Stimulated activated CD8-positive, alpha-beta memory T cell treated with anti-CD3 and anti-CD28 coated beads, Interleukin-7, amount 100 ng/mL, for 1 hour (primary cell): ENCODE measurements at places on chromosomes 4 and X.

DNA sequence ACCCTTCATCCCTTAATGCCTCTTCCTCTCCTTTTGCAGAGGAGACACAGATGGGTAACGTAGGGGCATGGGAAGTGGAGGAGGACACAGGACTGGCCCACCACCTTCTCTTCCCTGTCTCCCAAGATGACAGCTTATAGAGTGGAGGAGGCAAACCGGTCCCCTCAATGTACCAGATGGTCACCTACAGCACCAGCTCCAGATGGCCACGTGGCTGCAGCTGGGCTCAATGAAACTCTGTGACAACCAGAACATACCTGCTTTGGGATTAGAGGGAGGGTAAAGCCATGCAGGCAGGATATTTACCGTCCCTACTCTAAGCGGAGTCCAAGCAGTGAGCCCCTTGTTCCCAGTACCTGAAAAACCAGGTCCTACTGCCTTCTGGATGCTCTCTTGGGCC, 7.5 kb upstream of the KLHL15 start:
- DNase-seq, result no peak

GRCh38 chr4:184583738-184584502, 65.3 kb downstream of the CASP3 start:
- DNase-seq, result no peak

GRCh38 chr4:170705907-170706306, 616.2 kb upstream of the AADAT start:
- DNase-seq, result no peak

DNA sequence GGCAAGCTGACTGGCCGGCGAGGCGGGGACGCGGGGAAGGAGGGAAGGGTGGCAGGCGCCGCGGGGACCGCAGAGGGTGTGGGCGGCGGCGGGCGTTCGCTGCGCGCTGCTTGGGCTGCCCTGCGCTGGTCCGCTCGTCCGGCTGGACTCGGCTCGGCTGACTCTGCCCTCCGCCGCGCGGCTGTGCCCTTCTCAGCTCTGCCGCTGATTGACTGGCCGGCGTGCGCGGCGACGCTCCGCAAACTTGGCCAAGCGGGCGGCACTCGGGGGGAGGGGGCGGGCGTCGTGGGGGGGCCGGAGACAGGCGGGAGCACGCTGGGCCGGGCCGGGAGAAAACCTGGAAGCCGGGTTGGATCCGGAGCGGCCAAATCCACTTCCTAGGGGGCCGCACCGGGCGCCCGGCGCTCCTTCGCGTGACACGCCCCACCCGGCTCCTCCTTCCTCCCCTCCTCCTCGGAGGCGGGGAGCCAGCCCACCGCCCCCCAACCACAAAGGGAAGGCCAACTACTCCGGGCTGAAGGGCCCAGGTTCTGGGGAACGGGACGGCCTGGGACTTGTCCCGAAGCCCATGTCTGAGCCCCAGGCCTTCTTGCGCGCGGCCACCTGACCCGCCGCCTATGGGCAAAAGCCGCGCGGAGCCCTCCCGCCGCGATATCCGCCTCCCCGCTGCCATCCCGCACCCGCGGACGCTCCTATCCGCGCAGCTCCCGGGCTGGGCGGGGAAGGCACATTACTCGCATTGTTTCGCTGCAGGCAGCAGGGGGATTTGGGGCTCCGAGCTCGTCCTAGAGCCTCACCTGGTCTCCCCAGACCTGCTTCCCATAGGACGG, at the start of gene GPC4:
Gene GPC4 (minus strand): TSS at position 214 of the 830 bp plus-strand sequence. CDS start 524 bp downstream, outside the sequence.
- no peak for DNase-seq

- DNase-seq, result no peak
Observed at GRCh38 chr4:138978028-138978585, 37.5 kb upstream of the NOCT start.

DNA sequence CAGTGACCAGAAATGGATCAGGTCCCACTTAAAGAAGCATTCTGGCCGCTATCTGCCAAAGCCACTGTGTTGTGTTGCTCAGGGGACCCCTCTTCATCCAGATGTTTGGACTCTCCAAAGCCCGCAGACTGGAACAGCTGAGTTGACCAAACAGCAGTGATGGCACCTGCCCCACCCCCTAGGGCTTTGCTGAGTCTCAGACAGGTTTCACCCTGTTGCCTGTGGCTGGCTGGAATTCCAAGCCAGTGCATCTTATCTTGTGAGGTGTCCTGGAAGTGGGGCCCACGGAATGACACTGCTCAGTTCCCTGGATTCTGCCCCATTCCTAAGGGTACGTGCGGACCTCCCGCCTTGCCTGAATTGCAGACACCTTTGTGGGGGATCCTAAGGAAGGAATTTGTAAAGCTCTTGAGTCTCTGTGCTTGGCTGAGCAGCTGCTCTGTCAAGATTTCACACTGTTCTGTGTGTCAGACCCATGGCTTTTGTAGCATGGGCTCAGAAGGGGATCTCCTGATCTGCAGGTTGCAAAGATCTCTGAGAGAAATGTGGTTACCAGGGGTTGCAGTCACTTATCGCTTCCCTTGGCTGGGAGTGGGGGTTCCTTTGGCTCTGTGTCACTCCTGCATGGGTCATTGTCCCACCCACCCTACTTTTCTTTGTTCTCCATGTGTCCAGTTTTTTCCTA, 1707.9 kb upstream of the PCDH10 start:
- no peak for DNase-seq

- DNase-seq, result no peak
Observed at GRCh38 chr4:111960241-111960667, 185.0 kb upstream of the FAM241A start.

- no peak for DNase-seq
Observed at GRCh38 chr4:17094159-17094875, 195.9 kb upstream of the LDB2 start.

DNA sequence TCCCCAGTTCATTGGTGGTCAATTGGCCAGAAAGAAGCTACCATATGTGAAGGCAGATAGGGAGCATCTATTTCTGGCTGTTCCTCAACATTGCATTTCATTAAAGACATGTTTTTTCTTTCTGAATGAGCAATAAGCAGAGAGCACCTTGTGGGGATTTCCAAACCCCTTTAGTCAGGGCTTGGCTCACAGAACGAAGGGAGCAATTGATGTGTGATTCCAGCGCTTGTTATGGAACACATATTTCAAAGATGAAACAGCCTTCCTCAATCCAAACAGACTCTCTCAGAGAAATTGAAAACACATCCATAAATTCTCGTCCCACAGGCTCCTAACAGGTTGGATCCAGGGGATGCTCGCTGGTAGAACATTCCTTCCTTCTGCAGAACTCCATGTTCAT, 84.1 kb downstream of the CLCN4 start:
- no peak for DNase-seq

DNA sequence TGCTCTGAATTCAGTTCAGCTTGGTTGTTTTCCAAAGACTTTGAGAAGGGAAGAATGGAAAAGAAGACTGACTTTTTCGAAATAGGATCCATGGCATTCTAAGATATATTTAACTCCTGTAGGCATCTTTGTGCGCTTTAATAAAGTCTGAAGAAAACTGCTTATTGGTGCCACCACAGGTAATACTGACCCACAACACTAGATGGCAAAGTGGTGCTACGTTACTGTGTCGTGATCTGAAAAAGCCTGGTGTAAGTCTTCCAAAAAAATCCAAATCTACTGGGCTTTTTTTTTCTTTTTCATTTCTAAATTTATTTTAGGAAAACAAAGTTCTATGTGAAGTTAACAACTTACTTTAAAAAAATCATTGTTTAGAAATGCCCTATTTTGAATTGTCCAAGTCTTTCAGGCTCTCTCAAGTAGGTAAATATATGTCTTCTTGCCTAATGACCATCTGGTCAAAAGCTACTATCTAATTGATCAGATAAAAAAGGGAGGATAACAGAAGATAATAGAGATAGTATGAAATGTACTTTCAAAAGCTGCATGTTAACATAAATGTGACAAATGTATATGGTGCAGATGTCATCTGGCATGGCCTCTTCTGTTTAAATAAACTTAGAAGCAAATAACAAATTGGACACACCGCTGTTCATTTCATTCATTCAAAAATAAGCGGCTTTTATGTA, 47.0 kb upstream of the MID1IP1 start:
- no peak for DNase-seq

- DNase-seq, result no peak
Observed at GRCh38 chr4:143489106-143489505, 24.4 kb upstream of the SMARCA5 start.

DNA sequence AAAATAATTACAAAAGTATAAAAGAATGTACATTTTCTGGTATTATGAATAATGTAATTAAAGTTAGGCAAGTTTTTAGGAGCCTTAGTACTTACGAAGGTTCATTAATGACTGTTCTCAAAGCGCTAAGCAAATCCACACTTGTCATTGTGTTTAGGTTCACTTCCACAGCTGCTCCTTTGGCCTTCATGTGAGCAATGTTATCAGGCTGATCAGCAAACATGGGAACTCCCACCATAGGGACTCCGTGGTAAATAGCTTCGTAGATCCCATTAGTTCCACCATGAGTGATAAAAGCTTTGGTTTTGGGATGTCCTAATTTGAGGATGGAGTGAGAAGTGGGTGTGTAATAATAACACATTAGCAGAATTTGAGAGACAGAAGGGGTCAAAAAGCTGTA, 45.1 kb downstream of the UGT2A2 start:
- no peak for DNase-seq

- no peak for DNase-seq
Observed at GRCh38 chr4:84916227-84916626, 50.3 kb downstream of the WDFY3 start.

DNA sequence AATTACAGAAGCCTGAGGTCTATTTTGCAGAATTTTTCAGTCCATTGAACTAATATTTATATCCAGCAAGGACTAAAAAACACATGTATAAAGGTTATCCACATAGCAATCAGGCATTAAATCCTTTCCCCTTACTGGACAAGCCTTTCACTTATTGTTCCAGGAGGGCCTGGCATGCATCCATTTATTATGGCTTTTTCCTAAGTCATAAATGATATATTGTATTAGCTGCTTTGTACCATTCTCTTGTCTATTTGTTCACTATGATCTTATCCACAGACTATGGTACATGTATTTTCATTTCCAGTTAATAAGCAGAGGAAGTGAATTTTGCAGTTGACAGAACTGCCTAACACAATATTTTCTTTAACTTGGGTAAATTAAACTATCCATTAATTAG, 105.4 kb upstream of the ANK2 start:
- DNase-seq, result no peak

DNA sequence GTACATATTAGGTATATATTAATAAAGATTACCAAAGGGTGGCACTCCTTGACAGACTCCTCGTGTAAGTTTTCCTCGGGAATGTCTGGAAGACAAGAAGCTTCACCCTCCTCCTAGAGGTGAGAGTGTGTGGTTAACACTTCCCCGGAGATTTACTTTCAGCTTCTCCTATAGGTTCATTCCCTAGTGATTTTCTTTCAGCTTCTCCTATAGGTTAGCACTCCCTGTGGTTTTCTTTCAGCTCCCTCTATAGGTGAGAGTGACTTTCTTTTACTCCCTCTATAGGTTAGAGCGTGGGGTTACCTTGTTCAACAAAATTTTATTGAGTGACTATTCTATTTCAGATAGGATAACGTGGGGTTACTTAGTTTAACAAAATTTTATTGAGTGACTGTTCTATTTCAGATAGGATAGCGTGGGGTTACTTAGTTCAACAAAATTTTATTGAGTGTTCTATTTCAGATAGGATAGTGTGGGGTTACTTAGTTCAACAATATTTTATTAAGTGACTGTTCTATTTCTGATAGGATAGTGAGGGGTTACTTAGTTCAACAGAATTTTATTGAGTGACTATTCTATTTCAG, 106.0 kb upstream of the PLAC1 start:
- no peak for DNase-seq

DNA sequence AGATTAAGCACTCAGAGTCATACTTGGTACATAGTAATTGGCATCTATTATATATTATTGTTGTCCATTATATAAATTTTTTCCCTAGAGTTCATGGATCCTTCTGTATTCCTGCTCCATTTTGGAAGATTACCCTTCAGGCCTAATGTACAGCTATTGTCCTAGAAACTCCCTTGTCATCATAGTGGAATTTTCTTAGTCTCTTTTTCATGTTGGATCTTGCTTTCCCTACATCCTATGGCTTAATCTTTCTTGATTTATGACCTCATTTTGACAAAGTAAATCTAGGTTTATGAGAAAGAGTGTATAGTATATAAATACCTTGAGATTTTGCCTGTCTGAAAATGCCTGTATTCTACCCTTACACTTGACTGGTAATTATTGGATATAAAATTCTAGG, 22.1 kb downstream of the ARMCX4 start:
- DNase-seq, result no peak

DNA sequence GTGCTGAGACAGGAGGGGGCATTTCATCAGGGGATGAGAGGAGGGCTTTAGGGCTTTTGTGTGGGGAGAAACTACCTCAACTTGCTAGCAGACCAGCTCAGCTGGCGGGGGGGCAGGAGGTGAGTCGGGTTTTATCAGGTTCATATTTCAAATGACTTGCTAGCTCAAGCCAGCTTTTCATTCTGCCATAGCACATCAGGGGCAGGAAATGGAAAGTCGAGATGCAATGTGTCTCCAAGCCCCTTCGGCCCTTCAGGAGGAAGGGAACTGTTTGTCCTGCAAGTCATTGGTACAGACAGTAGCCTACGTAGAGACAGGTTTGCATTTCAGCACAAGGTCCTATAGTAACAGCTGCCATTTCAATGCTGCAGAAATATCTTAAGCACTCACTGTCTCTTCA, 194.1 kb downstream of the PTTG2 start:
- no peak for DNase-seq

DNA sequence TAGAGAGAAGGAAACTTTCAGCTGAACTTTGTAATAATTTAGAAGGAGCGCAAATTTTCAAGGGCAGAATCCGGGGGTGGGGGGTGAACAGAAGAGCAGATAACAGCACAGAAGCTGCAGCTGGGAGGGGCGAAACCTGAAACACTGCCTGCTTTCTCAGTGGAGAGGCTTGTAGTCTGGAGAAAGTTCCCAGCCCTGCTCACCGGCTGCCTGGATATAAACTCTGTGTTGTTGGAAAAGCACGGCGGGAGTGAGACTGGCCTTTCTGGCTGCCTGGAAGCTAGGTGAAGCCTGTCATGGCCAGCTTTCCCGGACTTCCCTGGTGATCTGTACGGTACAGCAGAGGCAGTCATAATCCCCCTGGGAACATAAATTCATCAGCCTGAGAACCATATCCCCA, 1352.1 kb upstream of the DIAPH2 start:
- DNase-seq, result no peak

- DNase-seq, result no peak
Observed at GRCh38 chr4:48780865-48781214, 761 bp upstream of the FRYL start.

DNA sequence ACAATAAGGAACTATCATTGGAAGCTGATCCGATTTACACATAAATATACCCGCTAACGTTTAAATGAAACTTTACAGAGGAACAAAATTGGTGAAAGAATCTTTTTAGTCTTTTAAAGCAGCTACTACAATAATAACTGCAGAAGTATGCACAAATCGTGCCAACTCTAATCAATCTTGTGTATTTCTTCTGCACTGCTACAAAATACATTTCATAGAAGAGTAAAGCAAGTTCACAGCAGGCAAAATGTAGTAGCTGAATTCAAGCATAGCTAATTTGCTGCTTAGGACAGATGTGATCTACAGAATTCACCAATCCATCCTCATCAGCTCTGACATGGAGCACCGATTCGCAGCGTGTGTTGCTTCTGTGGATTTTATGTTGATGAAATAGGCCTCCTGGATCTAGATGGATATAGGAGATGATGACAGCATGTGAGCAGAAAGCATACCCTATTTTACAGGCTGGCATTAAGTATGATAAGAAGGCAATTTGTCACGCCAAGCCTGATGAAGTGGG, 367.3 kb upstream of the FGF13 start:
- no peak for DNase-seq

GRCh38 chr4:70954032-70954431, 39.4 kb upstream of the DCK start:
- DNase-seq, result no peak

GRCh38 chr4:123495530-123495929, 98.9 kb downstream of the SPRY1 start:
- no peak for DNase-seq
